ENCODE measurements at places on chromosomes 3 and 15.

DNA sequence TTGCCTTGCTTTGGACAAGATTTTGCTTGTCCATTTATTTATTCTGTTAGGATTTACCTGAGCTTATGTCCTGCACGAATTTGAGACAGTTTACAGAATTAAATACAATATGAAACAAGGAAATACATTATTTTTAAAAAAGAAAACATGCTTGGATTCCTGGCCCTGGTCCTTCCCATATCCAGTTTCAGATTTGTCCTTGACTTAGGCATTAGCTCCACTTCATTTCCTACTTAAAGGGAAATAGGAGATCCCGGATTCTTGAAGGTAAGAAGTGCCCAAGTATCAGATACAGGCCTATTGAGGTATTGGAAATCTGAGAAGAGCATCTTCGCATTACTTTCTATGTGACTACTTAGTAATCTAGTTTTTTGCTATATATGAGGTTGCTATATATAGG, 672.0 kb downstream of the SI start:
- DNase-seq, result no peak

- DNase-seq, result no peak
These were observed 636.8 kb upstream of the KCNMB2 start for GRCh38 chr3:177899275-177900067.

- no peak for DNase-seq
These were observed 33.4 kb downstream of the APBA2 start for GRCh38 chr15:28919201-28919635.

DNA sequence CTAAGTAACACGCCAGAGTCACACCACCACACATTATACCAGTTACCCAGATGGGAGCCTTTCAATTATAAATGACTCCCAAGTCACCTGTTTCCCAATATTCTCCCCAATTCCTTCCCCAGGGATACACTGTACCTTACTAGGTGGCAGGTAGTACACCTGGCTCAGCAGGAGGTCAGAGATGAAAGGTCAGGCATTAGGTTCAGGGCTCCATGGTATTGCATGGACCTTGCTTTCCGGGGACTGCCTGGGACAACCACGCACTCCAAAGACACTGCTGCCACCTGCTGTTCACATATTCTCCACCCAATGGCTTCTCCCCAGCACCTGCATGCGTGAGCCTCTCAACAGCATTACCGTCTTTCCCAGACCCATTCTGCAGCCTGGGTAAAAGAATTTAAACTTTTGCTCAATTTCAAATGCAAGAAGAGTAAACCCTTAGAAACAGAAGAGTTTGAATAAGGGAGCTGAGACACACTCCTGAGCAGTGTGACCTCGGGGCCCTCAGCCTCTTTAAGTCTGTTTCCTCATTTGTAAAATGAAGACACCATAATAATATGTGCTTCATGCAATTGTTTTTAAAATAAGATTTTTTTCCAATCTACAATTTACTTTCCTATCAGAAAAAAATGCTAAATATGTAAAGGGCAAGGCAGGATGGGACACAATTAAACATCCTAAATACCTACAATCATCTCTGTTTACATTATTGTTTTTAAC, 28.0 kb upstream of the LACTB start:
- peak; percentile 65 for DNase-seq

GRCh38 chr15:33454346-33454745, 143.6 kb downstream of the RYR3 start:
- DNase-seq, result no peak

DNA sequence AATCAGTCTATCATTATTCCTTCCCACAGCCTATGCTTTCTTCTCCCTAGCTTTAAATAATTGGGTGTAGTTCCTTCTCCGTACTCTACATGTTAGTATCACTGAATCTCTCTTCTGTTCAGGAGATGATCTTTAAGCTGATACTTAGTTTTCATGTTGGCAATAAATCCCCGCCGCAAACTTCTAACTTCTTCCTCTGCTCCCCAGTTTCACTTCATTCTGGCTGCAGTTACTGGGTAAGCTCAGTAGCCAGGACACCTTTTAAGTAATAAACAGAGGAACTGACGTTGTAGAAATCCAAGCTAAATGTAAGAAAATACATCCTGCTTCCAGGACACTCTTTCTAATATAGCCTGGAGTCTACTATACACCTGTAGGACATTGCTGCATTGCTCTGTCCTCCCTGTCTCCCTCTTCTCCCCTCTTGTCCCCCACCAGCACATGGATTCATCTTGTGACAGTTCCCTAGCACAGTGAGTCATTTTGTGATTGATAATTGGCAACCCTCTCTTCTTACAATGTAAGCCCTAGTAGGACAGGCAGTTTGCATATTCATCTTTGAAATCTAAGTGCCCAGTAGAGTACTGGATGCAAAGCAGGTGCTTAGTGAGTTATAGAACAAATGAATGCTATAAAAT, 598.2 kb downstream of the UNC13C start:
- DNase-seq, result no peak

DNA sequence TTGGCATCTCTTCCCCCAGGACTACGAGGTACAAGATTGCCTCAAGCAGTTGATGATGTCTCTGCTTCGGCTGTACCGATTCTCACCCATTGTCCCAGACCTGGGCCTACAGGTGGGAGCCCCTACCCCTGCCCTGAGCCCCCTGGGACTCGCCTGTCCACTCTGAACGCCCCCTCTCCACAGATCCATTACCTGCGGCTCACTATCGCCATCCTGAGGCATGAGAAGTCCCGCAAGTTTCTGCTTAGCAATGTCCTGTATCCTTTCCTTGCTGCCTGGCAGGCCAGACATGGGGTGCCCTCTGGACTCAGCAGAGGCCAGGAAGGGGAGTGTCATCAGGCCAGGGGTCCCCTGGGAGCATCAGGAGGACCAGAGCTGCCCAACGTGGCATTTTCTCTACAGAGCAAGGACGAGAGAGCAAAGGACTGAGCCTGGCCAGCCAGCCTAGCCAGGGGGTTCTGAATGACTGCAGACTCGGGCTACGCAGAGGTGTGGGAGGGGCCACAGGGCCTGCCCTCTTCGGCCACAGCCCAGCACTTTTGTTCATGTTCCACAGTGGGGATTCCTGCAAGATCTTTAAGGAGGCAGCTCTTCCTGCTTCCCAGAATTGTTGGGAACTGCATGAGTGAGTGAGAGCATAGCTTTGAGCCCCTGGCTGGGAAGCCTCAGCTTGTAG, 11.2 kb downstream of the RNF123 start:
- DNase-seq, result no peak

- DNase-seq, result no peak
These were observed 27.1 kb upstream of the LACTB start for GRCh38 chr15:63094495-63094931.

GRCh38 chr15:70059476-70060213, 38.1 kb downstream of the TLE3 start:
- DNase-seq, result no peak

- DNase-seq, result peak; percentile 72
These were observed 10.9 kb downstream of the MESP1 start for GRCh38 chr15:89740137-89740536.

DNA sequence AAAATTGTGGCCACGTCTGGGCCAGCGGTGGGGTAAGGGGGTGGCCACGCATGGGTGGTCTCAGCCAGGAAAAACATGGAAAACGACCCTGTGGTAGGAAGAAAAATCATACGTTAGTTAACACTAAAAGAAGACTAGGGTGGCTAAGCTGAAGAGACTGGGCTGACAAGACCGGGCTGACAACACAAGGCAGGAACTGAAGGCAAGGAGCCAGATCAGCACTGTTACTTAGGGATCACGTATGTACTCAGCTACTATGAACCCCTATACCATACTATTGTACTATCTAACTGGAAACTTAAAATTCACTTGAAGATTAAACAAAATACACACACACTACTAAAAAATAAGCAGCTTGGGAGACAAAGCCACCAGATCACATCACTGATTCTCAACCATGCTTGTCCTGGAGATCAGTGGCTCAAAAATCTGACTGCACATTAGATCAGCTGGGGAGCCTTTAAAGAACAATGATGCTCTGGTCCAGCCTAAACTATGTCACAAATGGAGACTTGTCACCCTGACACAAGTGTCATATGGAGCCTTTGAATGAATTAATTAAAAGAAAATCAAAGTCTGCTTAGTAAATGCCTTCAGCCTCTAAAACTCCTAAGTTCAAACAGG, 442.2 kb downstream of the SHQ1 start:
- no peak for DNase-seq

DNA sequence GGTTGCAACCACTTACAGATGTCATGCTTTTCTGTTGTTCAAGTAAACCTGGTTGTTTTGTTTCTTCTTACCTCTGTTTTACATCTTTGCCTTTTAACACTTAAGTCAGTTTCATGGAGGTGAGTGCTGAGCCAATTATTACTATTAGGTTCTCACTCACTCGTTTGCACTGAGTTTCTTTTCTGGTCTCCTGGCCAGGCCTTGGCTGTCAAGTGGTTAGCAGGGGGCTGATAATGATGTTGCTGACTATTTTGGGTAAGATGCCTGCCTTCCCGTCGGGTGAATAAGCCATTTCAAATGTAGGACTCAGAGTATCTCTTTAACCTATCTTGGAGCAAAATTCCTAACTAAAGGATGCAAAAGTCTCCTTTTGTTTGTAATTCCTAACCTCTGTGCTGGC, 78.5 kb downstream of the KLHL25 start:
- no peak for DNase-seq

GRCh38 chr15:25785641-25786025, 77.5 kb downstream of the ATP10A start:
- DNase-seq, result no peak

DNA sequence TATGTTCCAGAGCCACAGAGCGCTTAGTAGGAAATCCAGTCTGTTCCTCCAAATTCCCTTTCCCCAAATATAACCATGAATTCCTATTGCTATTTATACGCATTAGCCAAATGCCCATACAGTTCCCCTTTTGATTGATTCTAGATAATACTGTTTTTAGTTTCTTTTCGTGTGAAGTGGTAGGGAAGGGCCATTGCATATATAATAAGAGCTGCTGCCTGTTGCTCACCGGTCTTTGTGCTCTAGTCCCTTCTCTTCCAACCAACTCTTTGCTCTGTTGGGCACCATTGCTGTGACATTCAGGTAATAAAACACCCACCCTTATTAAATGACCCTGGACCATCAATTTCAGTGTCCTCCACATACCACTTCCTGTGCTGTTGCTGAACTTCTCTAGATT, 379.9 kb upstream of the KCNMB2 start:
- no peak for DNase-seq

GRCh38 chr15:66941108-66941711, 124.2 kb upstream of the SMAD3 start:
- no peak for DNase-seq

DNA sequence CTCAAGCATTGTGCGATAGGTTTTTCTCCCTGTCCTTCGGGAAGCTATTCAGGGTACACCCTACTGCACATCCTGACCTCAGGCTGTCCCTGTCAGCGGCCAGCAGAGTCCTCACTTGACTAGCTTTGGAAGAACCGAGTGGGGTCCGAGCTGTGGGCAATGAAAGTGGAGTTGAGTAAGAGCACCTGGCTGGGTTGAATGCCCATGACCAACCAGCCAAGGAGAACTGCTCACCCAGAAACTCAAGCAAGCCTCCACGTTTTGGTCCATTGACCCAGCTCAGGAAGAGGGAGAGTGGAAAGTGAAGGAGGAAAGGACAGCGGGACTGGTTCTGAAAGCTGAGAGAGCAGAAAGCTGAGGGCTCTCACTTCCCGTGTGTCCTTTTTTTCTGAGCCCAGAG, 36.0 kb upstream of the HDGFL3 start:
- no peak for DNase-seq

GRCh38 chr3:172787746-172788145, 37.2 kb downstream of the ECT2 start:
- no peak for DNase-seq

DNA sequence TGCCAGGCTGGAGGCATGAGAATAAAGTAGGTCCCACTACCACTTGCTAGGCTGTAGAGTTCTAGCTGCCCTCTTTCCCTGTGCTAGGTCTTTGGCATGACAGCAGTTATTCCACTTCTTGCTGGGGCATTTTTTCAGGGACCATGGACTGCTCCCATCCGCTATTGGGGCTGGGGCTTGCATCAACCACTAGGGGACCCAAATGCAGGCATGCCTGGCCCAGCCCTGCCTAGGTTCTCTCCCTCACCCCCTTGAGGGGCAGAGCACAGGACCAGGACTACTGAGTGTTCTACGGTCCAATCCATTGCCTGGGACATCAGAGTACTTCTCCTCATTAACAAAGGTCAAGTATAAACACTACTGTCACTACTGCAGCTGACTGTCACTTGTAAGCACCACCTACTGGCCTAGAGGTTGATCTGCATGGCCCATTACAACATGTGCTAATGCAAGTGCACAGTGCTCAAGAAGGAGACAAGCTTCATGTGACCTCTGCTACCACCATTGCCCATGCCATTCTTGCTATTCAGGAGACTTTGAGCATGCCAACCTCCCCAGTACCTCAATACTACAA, 270.5 kb downstream of the MBNL1 start:
- no peak for DNase-seq

DNA sequence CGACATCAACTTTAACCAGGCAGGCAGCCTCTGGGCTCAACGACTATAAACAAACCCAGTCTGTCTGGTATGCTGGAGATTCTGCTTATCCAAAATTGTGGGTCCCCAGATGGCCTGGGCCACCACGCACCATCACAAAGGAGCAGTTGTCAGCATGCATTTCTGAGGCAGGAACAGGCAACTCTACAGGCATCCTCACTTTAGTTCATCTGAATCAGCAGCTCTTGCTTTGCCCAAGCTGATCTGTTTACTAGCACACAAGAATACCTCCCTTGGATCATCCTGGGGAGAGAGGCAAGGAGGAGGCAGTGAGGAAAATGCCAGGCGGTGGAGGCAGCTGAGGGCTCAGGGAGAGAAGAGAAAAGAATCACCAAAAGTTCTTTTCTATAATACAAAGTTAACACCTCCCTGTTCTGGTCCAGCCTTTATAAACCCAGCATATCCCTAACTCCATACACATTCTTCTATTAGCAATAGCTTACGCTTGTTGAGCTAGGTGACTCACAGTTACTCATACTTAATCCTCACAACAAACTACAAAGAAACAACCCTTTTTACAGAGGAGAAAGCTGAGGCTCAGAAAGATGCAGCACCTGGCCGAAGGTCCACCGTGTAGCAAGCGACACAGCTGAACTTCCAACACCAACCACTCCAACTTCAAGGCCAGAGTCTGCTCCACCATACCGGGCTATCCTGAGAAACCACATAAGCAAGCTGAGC, 33.6 kb downstream of the ZDHHC3 start:
- DNase-seq, result peak; percentile 14

DNA sequence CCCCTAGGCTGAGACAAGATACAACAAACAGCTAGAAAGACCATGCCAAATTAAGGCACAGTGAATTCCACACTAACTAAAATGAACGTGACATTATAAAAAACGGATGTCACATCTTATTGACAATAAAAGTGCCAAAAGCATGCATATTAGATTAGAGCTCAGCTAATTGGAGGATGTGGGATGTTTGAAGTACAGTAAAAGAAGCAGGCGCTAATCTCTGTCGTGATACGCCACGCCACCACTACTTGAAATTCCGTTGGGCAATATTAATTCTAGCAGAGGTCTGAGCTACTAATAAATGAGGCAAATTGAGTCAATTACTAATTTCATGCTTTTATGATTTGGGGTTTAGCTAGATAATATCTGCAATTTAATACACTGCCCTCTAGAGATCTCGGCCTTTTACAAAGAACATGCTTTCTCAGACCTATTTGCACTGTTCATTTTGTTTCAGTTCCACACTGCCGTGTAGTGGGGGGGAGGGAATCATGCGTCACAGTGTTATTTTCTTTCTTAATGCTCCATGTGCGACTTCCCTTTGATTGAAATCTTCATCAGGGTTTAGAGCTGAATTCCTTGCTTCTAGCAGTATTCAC, 52.9 kb upstream of the ROBO2 start:
- no peak for DNase-seq

- DNase-seq, result no peak
These were observed 34.4 kb upstream of the TLE3 start for GRCh38 chr15:70132139-70132538.

GRCh38 chr15:40451527-40452158, 10.9 kb downstream of the BAHD1 start:
- no peak for DNase-seq
